ENCODE measurements at places on chromosomes 11 and 22.
A peak's percentile ranks its signal among the peaks of the same experiment; 100 is the strongest.

DNA sequence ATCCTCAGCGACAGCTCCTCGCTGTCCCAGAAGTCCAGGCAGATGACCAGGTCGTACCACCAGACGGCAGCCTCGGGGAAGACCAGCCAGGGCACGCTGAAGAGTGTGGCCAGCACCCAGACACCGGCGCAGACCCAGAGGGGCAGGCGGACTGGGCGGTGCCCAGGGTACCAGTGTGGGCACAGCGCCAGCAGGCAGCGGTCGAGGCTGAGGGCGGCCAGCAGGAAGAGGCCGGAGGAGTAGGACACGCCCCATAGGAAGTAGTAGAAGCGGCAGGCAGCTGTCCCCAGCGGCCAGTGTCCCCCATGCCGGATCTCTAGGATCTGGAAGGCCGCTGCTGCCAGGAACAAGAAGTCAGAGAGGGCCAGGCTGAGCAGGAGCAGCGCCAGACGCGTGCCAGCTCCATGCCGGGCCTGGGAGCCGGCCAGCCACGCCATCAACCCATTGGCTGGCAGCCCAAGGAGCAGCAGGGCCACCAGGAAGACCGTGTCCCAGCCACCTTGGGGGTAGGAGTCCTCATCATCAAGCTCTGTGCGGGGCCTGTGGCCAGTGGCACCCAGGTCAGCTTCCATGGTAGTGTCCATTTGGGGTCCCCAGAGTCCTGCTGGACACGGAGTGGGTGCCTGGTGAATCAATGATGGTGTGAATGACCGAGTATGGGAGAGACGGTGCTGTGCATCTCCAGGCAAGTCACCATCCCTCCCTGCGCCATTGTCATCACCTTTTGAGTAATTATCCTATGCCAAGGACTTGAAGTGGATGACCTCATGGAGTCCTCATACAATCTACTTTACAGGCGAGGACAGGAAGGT lies at the start of gene GPR152:
TSS of gene GPR152 (minus strand) at position 589 of the 812 bp plus-strand sequence. CDS start at position 584, 5 bp downstream.
- no peak for DNase-seq

GRCh38 chr11:81470446-81470845 lies 1263.2 kb downstream of the FAM181B start:
- no peak for DNase-seq

GRCh38 chr11:84714316-84714780 lies 912.8 kb downstream of the DLG2 start:
- DNase-seq: peak; percentile 1

GRCh38 chr11:13862845-13863392 lies 99.6 kb upstream of the SPON1 start:
- DNase-seq: no peak

GRCh38 chr22:42171946-42172719 lies 41.5 kb upstream of the CYP2D6 start:
- no peak for DNase-seq

GRCh38 chr11:86615487-86615886 lies 56.9 kb downstream of the ME3 start:
- no peak for DNase-seq

- DNase-seq: peak; percentile 68
Measured at GRCh38 chr11:85756401-85757200, 54.3 kb downstream of the SYTL2 start.

DNA sequence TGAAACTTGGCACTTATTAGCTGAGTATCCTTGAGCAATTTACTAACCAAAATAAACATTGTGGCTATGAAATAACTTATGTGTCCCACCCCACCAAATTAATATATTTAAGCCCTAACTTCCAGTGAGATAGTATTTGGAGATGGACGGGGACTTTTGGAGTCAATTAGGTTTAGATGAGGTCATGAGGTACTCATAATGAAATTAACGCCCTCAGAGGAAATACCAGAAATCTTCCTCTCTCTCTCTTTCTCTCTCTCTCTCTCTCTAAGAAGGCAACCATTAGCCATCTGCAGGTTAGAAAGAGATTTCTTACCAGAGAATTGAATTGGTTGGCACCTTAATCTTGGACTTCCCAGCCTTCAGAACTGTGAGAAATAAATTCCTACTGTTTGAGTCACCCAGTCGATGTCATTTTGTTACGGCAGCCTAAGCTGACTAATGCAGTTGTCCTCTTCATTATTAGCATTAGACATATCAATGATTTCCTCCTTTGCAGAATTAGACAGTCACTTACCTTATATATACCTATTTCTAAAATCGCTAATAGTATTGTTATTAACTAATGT lies 1284.0 kb downstream of the FAM181B start:
- no peak for DNase-seq

DNA sequence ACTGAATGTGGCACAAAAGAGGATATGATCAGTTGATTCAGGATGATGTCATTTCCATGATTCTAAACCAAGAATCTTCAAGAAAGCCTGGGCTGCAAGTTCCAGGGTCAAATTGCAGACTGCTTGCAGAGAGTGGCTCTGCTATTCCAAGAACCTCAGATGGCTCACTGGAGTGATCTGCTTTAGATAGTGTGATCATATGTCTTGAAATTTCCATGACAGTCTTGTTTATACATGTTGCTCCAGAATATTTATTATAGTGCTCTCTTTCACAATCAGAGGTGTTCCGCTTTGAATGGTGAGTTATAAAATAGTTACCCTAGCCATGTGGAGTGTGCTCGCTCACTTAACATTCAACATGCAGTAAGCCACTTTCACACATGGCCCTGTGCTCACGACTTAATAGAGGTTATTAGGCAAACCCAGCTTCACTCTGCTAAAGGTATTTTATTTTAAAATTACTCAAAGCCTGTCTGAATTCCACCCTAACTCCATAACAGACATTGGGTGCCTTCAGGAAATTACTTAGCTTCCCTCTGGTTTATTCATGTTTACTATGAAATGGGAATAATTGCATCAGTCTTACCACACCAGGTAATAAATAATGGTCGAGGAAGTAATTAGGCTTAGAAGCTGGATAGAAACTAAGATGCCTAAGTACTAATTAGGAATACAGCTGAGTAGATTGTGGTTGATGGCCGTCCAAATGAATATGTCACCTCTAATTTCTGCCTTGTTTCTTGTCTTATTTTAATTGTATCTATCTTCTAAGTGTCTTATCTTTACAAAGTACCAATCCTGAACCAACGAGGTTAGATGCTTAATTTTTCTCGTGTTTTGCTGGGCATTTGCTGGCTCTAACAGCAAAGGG lies 187.9 kb downstream of the ETS1 start:
- DNase-seq: no peak

DNA sequence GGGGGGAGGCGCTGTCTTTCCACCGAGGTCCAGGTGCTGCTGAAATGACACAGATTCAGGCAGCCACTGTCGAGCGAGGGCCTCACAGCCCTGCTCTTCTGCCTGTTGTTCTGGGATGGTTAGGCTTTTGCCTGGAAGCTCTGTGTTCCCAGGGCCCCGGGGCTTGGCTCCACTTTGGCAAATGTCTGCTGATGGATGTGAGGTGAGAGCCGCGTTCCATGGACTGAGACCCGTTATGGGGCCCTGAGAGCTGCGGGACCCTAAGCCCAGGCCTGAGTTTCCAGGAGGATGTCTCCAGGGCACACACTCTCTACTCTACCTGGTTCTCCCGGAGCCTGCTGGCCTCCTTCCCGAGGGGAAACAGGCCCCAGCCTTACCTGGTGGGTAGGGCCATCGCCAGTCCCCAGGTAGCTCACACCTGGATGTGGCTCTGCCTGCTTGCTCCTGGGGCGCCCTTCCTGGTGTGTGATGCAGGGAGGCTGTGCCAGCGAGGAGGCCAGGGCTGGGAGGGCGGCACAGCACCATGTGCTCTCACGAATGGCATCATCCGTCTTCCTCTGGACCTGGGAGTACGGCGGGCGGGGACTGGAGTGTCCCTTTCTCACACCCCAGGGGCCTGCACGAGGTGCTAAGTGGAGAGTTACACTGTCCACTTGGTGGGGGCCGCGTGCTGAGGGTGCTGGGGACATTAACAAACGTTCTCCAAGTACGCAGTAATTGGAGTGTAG lies 435.5 kb downstream of the TBC1D22A start:
- DNase-seq: no peak

DNA sequence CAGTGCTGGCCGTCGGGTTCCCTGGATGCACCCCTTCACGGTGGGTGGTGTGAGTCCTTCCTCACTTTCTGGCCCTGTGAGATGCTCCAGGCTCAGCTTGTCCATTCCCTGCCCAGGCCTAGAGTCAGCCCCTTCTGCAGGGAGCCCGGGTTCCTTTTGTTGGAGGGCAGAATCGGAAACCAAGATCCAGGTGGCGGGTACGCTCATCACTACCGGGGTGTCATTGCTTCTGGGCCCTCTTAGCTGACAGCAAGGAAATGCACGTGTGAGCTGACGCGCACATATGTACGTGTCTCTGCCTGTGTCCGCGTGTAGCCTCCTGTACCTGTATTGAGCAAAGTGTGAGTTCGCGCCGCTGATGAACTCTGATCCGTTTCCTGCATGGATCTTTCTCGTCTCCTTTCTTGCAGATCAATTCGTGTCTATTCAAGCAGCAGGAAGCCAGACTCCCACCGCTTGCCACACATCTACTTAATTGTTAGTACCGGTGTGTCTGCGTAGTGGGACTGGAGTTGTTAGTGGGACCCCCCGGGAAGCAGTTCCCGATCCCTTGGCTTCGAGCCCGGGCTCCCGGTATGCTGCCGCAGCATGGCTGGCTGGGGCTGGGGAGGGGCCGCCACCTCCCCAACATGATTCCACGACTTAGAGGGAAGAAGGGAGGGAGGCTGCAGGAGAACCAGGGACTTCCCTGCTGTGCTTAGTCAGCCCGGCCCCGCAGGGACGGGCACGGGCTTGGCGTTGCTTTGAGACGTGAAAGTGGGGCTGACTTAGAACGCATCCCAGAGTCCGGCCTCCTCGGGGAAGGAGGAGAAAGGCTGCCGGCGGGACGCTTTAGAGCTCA lies 35.9 kb upstream of the GRAMD4 start:
- no peak for DNase-seq

- no peak for DNase-seq
Measured at GRCh38 chr11:64094463-64095260, 58.9 kb downstream of the FLRT1 start.

DNA sequence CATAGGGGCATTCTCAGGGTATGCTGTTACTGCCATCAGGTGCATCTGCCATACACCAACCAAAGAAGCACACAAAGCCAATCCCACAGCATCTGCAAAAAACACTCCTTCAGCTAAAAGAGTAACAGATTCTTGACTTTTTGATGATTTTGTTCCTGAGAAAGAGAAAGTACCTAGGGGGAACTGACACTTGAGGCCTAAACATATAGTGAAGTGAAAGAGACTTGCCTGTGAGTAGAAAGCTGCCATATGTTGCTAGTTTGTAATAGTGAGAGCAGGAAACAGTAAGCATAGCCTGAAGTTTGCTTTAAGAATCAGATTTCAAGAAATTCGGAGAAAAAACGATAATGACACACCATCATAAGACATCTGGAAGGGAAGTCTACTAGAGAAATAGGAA lies 97.9 kb upstream of the CTSC start:
- DNase-seq: no peak

- no peak for DNase-seq
Measured at GRCh38 chr22:28716686-28717085, 24.9 kb downstream of the CHEK2 start.

- no peak for DNase-seq
Measured at GRCh38 chr22:25602916-25603315, 38.4 kb downstream of the GRK3 start.

- DNase-seq: no peak
Measured at GRCh38 chr11:64726211-64726641, 3.2 kb upstream of the NRXN2 start.

GRCh38 chr11:9073466-9074225 lies 17.8 kb downstream of the SCUBE2 start:
- no peak for DNase-seq

DNA sequence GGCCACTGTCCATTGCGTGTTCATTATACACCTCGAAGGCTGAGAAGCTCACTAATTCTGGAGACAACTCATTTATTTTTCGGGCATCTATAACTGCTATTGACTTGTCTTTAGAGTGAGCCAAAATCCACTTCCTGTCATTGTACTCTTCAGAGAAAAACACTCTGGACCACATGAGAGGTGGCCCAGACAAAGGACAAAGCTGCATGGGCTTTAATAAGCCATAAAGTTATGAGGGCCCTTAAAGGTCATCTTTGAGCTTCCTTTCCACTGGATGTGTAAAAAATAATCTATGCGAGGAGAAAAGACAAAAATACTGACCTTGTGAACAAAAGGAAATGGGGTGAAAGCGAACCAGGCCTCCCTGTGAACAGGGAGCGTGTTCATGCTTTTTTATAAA lies 63.5 kb upstream of the ZC3H12C start:
- no peak for DNase-seq

DNA sequence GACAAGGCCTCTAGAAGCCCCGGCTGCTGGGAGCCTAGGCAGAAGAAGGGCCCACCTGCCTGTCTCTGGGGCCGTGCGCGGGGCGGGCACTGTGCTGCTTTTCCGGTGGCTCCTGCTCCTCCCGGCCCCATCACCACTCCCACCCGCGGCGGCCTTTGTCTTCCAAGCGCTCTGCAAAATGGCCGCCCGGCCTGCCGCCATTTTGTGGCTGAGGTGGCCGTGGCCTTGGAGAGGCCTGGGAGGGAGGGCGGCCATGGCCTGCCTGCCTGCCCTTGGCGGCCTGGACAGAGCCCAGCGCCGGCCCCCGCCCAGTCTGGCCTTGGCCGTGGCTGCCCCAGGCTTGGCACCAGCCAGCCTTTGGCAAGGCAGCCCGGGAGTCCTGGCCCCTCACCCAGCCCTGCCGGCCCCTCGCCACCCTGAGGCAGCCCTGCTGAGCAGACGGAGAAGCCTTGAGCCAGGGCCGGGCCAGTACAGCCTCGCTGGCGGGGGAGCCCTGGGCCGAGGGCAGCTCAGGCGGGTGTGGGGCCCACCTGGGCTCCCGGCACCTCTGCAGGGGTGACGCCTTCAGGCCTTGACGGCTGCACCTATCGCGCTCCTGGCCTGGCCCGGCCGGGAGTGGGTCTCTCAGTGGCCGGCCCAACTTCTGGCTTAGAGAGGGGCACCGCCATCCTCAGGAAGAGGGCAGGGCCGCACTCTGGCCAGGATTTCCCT lies 46.0 kb upstream of the PPARA start:
- no peak for DNase-seq

- DNase-seq: no peak
Measured at GRCh38 chr11:69912161-69912910, 93.1 kb upstream of the FGF3 start.

- no peak for DNase-seq
Measured at GRCh38 chr11:21646351-21646750, 546.5 kb upstream of the ANO5 start.

DNA sequence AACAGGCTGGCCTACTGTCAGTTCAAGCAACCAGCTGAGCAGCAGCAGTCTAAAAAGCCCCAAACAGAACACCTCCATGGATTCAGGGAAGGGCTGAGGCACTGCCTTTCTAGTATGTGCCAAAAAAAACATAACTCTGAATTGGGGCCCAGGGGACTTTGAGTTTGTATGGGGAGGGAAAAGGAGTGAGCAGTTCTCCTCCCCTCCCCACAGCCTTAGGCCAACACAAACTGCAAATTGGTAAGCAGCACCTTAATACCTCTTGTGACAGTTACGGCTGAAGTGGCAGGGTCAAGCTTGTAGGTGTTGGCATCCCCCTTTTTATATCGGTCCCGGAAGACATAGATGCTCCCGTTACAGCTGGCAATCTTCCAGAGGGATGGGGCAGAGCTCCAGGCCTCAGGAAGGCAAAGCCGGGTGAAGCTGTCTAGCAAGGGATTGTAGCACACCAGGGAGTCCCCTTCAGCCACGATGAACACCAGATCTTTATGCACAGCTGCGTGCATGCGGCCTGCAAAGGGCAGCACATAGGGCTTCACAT lies 6.0 kb downstream of the KBTBD4 start:
- no peak for DNase-seq

- DNase-seq: no peak
Measured at GRCh38 chr11:10233581-10233980, 60.4 kb downstream of the SBF2 start.

All from CD4-positive, alpha-beta T cell treated with Interleukin-12 subunit alpha and Interleukin-12 subunit beta, for 1 hour (primary cell).